Neural progenitor cell (in vitro differentiated cells): ENCODE measurements at places on chromosomes 12 and 14. TPM values are rescaled to one million over a fixed set of nuclear protein-coding genes. Genes with fewer than 3 reads are reported as not detected.

PPM1A gene
- 35.2 and 55.0 TPM in 2 replicates for total RNA-seq

ERBB3 gene
- total RNA-seq: 6.3 and 8.8 TPM in 2 replicates

GPR137C gene
- 7.1 and 9.3 TPM in 2 replicates for total RNA-seq

FGD4 gene
- 29.6 and 41.4 TPM in 2 replicates for total RNA-seq

TAS2R8 gene
- 0.22 TPM in 1 of 2 replicates, not detected in the other for total RNA-seq

OVCH1 gene
- 0.06 TPM in 1 of 2 replicates, not detected in the other for total RNA-seq

NUDT14 gene
- 5.5 and 27.0 TPM in 2 replicates for total RNA-seq

ADSS1 gene
- 25.3 and 26.4 TPM in 2 replicates for total RNA-seq

ADGRD1 gene
- 0.40 TPM in 1 of 2 replicates, not detected in the other for total RNA-seq

USP5 gene
- 60.9 and 101 TPM in 2 replicates for total RNA-seq

MAGOHB gene
- total RNA-seq: 37.4 and 53.5 TPM in 2 replicates

KERA gene
- total RNA-seq: not detected in 2 replicates
